ENCODE measurements at places on chromosomes 12 and 14.

- H3K4me1 ChIP-seq = no peaks in the 10 kb centered on the region
- DNase-seq = no peak
- H3K36me3 ChIP-seq = peaks cover 95% of the 10 kb centered on the region
Measured at GRCh38 chr14:65065719-65066118, 36.6 kb downstream of the MAX start.

GRCh38 chr12:5944688-5945070 lies 380 bp downstream of the ANO2 start:
- H3K36me3 ChIP-seq = no peaks in the 10 kb centered on the region
- no peak for DNase-seq
- H3K4me3 ChIP-seq = no peak overlapping the region
- H3K27ac ChIP-seq = no peak overlapping the region
- H3K4me1 ChIP-seq = peaks cover 4% of the 10 kb centered on the region

DNA sequence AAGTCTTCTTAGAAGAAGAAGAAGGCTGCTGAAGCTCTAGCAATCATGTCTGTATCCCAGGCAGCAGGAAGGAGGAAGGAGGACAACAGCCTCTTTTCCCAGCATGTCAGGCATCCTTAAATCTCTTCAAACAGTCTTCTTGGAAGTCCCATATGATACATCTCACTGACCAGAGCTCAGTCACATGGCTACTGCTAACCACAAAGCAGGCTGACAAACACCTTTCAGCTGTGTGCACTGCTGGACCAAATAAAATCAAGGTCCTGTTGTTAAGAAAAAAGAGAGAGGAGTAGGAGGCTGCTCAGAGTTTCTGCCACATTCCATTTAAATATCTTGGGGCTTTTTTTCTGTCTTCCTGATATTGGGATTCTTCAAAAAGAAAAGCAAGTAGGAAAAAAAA lies 203.4 kb upstream of the PELI2 start:
- H3K36me3 ChIP-seq = no peaks in the 10 kb centered on the region
- no peaks in the 10 kb centered on the region for H3K4me1 ChIP-seq
- no peak overlapping the region for H3K4me3 ChIP-seq

DNA sequence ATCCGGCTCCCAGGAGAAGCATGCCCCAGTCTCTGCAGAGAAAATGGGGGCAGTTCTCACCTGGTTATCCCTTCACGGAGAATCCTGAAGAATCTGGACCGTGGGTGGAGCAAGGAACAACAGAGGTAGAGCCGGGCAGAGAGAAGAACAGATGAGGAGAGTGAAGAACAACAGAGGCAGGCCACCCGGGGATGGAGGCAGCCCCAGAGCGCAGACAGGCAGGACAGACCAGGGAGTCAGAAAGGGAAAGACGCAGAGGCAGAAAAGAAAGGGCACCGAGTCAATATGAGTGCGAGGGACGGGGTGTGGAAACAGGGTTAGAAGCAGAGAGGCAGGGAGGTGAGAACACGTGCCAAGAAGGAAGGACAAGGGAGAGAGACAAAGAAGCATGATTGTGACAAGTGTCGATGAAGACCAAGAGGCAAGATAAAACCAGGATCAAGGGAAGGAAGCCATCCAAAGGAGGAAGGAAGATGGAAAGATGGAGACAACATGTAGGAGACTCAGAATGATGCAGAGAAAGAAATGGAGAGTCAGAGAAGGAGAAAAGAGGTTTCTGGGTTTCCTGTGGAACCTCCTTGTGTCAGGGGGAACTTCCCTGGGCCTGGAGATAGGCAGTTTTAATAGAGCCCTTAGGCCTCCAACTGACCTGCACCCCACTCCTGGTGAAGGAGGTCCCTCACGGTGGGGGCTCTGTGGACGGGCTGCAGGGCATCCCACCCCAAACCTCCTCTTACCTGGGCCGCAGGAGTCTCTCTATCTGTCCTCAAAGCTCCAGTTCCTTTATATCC lies at the start of gene MYH6:
Gene MYH6, minus strand, starts transcription at position 758 of the 791 bp plus-strand sequence. CDS start 1,050 bp downstream, outside the sequence.
- no peaks in the 10 kb centered on the region for H3K4me1 ChIP-seq
- peaks cover 7% of the 10 kb centered on the region for H3K27me3 ChIP-seq
- no peak within 1 kb of the TSS for H3K27ac ChIP-seq
- no peak for DNase-seq
- H3K36me3 ChIP-seq = no peaks in the 10 kb centered on the region
